ENCODE measurements at places on chromosomes 2 and 18. TPM values are rescaled to one million over a fixed set of nuclear protein-coding genes. Genes with fewer than 3 reads are reported as not detected.
A peak's percentile ranks its signal among the peaks of the same experiment; 100 is the strongest.

GRCh38 chr2:192411755-192412154 is 217.0 kb upstream of the TMEFF2 start:
- no peak overlapping the region for H3K4me3 ChIP-seq
- no peaks in the 10 kb centered on the region for H3K27me3 ChIP-seq
- H3K36me3 ChIP-seq, result no peaks in the 10 kb centered on the region
- no peaks in the 10 kb centered on the region for H3K4me1 ChIP-seq
- no peak for DNase-seq

DNA sequence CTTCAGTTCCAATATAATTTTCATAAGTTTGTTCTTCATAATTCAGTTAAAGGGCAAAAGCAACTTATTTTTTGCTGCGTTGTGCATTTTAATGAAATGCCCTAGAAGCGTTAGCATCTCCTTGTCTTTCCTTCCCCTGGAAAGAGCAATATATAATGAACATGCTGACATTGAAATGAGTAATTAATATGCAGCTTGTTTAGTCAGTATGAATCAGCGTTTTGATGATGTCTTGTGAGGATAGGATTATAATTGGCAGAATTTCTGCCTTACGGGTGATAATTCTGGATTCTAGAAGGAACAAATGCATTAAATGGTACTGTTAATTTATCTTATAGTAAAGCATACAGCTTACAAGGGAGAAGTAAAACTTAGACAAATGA is 152.3 kb upstream of the MMADHC start:
- no peaks in the 10 kb centered on the region for H3K4me1 ChIP-seq
- peaks cover 3% of the 10 kb centered on the region for H3K27me3 ChIP-seq
- no peak for DNase-seq
- no peaks in the 10 kb centered on the region for H3K36me3 ChIP-seq
- H3K4me3 ChIP-seq, result no peak overlapping the region

DNA sequence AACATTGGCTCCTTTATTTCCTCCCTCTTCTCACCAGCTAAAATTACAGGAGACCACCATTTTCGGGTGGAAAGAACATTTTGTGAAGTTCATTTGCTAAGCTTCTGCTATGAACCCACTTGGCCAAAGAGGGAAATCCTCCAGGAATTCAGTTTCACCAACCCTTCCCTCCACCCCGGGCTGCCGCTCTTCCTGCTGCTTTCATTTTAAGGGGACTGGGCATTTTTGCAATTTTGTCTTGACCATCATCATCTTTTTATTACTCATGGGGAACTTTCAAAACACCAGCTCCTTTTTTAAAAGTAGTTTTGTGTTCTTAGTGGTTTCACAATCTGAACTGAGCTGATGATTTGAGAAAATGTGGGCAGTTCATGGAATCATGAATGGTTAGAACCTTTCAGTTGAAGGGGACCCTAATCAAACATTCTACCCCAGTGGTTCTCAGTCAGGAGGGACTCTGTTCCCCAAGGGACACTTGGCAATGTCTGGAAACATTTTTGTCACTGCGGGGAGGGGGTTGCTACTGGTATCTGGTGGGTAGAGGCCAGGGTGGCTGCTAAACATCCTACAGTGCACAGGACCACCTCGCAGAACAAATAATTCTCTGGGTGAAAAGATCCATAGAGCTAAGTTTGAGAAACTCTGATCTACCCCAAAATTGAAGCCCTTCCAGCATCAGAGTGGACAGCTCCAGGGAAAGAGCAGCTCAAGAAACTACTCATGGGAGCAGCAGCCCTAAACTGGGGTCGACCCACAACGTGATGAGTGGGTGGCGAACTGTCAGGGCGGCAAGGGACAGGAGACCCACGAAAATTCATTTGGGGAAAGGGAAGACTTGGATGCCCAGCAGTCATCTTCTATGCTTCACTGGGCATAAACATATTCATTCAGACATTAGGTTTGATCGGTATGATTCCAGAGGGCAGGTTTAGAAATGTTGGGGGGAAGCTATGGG is 92.9 kb downstream of the ACKR3 start:
- no peak for DNase-seq
- no peak overlapping the region for H3K27ac ChIP-seq
- H3K4me3 ChIP-seq, result no peak overlapping the region
- no peaks in the 10 kb centered on the region for H3K4me1 ChIP-seq

Gene DNAH6
- 0.85 TPM for total RNA-seq

- H3K4me3 ChIP-seq, result no peak overlapping the region
- H3K27me3 ChIP-seq, result no peaks in the 10 kb centered on the region
- DNase-seq, result no peak
- H3K27ac ChIP-seq, result no peak overlapping the region
- peaks cover 64% of the 10 kb centered on the region for H3K36me3 ChIP-seq
Observed at GRCh38 chr2:238449909-238450417, 23.2 kb downstream of the ASB1 start.

- DNase-seq, result no peak
- peak overlapping the region; percentile 47 for H3K27ac ChIP-seq
- H3K4me3 ChIP-seq, result no peak overlapping the region
Observed at GRCh38 chr2:98452396-98453027, 7.9 kb downstream of the INPP4A start.

GRCh38 chr18:9022397-9023155 is 79.9 kb upstream of the NDUFV2 start:
- H3K4me3 ChIP-seq, result no peak overlapping the region
- H3K27me3 ChIP-seq, result peaks cover 10% of the 10 kb centered on the region
- no peak for DNase-seq
- H3K4me1 ChIP-seq, result peaks cover 5% of the 10 kb centered on the region

Gene PSMA8
- total RNA-seq, result 1.7 TPM

GRCh38 chr2:98501876-98502275 is 57.2 kb downstream of the INPP4A start:
- no peak overlapping the region for H3K27ac ChIP-seq
- no peaks in the 10 kb centered on the region for H3K27me3 ChIP-seq
- peaks cover 13% of the 10 kb centered on the region for H3K36me3 ChIP-seq
- H3K4me3 ChIP-seq, result no peak overlapping the region

DNA sequence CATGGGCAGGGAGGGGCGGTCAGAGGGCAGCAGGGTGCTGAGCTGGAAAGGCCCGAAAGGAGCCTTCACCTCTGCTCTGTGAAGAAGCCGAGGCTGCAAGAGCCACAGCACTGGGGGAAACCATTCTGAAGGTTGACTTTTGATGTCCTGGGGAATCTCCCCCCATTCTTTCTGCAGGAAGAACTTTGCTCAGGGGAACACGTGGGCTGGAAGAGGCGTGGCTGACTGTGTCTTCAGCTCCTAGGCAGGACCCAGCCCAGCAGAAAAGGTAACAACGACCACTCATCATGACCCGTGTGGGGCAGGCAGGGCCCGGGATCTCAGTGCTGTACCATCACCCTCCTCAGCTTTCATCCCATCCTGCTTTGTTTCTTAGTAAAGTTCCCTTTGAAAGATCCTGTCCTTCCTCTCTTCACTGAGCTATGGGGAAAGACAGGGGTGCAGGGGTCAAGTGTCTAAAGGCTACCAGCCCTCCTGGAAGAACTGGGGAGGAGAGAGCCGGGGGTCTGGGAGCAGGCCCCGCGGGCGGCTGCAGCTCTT is 312.7 kb downstream of the CELF4 start:
- H3K4me3 ChIP-seq, result no peak overlapping the region
- no peak for DNase-seq
- no peaks in the 10 kb centered on the region for H3K36me3 ChIP-seq
- H3K27ac ChIP-seq, result no peak overlapping the region
- H3K4me1 ChIP-seq, result peaks cover 4% of the 10 kb centered on the region

Gene SOCS6
- total RNA-seq, result 0.75 TPM

Gene VAMP5
- total RNA-seq, result 49.7 TPM
